ENCODE measurements at places on chromosomes 12 and 14. TPM values are rescaled to one million over a fixed set of nuclear protein-coding genes. Genes with fewer than 3 reads are reported as not detected.
A peak's percentile ranks its signal among the peaks of the same experiment; 100 is the strongest.

DNA sequence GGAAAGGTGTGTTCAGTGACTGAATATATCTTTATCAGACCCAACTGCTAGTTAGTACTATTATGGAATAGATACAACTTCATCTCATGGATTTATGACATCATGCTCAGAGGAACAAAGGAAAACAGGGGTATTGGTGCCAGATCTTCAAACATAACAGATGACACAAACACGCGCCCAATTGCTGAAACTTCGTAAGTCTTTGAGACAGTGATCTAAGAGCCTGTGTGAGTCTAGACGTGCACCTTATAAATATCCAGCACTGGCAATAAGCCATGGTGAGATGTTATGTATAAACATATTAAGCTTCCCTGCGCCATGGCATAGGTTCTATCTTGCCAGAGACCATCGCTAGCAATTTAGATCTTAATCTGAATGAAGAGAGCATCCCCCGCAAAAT is 42.2 kb upstream of the NR2C1 start:
- H3K27me3 ChIP-seq = no peaks in the 10 kb centered on the region
- no peaks in the 10 kb centered on the region for H3K36me3 ChIP-seq
- H3K27ac ChIP-seq = no peak overlapping the region
- H3K4me3 ChIP-seq = no peak overlapping the region

DNA sequence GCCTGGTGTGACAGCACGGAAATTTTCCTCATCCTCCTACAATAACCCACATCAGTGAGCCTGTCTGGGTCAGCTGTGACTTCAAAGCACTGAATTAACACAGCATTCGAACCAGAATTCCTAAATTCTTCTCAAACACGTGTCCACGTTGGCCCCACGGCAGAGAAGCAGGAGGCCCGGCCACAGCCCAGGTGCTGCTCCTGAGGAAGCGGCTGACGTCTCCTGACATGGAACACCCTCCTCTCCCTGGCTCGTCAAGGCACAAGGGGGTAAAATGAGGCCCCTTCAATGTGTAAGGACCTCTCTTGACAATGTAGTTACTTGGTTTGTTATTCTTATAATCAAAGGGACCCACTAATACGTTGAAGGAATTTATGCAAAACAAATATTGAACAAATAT is 156.3 kb upstream of the GSC start:
- no peaks in the 10 kb centered on the region for H3K27me3 ChIP-seq
- H3K36me3 ChIP-seq = no peaks in the 10 kb centered on the region
- H3K27ac ChIP-seq = no peak overlapping the region
- H3K4me1 ChIP-seq = no peaks in the 10 kb centered on the region
- no peak overlapping the region for H3K4me3 ChIP-seq

DNA sequence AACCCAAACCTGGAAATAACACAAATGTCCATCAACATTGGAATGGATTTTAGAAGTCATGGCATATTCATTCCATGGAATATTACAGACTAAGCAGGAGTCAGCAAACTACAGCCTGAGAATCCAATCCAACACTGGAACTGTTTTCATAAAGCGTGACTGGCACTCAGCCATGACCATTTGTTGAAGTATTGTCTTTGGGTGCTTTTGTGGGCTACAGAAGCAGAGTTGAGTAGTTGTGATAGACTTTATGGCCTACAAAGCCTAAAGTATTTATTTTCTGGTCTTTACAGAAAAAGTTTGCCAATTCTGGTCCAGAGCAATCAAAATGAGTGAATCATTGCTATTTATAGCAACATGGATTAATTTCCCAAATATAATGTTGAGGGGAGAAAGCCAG is 34.5 kb upstream of the FRS2 start:
- no peaks in the 10 kb centered on the region for H3K27me3 ChIP-seq
- no peaks in the 10 kb centered on the region for H3K36me3 ChIP-seq
- no peak overlapping the region for H3K4me3 ChIP-seq
- no peak for DNase-seq
- H3K4me1 ChIP-seq = no peaks in the 10 kb centered on the region

DNA sequence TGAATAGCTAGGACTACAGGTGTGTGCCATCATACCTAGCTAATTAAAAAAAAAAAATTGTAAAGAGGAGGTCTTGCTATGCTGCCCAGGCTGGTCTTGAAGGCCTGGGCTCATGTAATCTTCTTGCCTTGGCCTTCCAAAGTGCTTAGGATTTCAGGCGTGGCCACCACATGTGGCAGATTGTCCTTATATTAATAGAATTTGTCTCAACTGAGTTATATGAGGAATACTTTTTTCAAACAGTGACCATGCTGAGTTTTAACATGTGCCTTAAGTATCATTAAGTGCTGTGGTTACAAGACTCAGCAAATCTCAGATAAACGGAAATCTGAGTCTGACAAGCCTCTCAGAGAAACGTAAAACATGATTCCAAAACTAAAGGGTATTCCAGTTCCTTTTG is 83.2 kb upstream of the FERMT2 start:
- H3K4me3 ChIP-seq = no peak overlapping the region
- no peak for DNase-seq
- H3K36me3 ChIP-seq = peaks cover 5% of the 10 kb centered on the region
- H3K4me1 ChIP-seq = no peaks in the 10 kb centered on the region

DNA sequence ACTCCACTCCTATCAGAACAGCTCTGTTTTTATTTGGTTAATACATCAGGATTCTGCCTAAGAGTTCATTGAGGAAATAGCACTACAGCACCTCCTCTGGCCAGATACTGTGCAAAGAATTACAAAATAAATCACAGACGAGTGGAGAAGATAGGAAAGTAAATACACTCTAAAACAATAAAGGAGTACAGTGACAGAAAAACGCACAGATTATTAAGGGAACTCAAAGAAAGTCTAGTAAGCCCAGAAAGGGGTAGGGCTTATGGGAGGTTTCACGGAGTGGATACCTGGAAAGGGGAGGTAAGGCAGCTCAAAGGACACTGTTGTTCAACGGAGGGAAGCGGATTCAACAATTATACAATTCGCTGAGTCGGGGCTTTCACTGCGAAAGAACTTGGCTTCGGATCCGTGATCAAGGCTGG is 5.5 kb downstream of the OR10AD1 start:
- H3K27me3 ChIP-seq = no peaks in the 10 kb centered on the region
- peak overlapping the region; percentile 99 for H3K27ac ChIP-seq
- peaks cover 34% of the 10 kb centered on the region for H3K4me1 ChIP-seq
- peak; percentile 61 for DNase-seq
- peak overlapping the region; percentile 94 for H3K4me3 ChIP-seq
- H3K36me3 ChIP-seq = no peaks in the 10 kb centered on the region

- no peak for DNase-seq
- H3K27ac ChIP-seq = no peak overlapping the region
- no peak overlapping the region for H3K4me3 ChIP-seq
- no peaks in the 10 kb centered on the region for H3K4me1 ChIP-seq
- H3K27me3 ChIP-seq = no peaks in the 10 kb centered on the region
- H3K36me3 ChIP-seq = no peaks in the 10 kb centered on the region
Measured at GRCh38 chr14:96827290-96827689, 30.1 kb downstream of the VRK1 start.

DNA sequence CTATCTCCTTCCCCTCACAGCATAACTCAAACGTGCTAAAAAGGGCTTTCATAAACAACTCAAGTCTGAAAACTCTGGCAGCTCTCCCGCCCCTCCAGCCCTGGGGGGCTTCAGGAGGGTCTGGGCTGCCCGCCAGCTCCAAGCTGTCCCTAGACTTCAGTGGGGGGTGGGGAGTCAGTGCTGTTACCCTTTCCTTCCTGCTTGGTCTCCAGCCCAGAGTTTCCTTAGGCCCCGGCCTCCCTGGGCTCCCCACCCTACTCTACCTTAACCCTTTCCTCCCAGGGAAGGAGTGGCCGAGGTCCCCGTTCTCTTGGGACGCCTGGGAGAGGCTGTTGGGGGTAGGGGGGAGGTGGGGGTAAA is 530 bp upstream of the NYNRIN start:
- no peaks in the 10 kb centered on the region for H3K36me3 ChIP-seq
- H3K27me3 ChIP-seq = peaks cover 12% of the 10 kb centered on the region
- DNase-seq = no peak
- no peak overlapping the region for H3K4me3 ChIP-seq
- peaks cover 7% of the 10 kb centered on the region for H3K4me1 ChIP-seq

DNA sequence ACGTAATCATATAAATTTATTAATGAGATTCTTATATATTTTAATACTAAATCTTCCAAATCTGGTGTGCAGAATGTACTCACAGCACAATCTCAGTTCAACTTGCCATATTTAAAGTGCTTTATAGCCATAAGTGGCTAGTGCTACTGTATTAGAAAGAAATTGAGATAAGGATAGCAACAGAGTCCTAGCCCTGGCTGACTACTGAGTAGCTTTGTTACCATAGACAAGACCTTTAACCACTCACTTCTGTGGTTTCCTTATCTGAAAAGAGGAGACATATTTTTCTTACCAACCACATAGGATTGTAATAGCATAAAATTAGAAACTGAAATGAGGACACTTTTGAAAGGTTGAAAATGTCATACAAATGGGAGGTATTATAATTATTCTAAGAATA is 2.0 kb upstream of the CHURC1 start:
- H3K27me3 ChIP-seq = no peaks in the 10 kb centered on the region
- no peak overlapping the region for H3K27ac ChIP-seq
- no peak for DNase-seq
- H3K4me3 ChIP-seq = no peak overlapping the region

GRCh38 chr14:67999290-67999689 is 179.7 kb downstream of the RAD51B start:
- no peaks in the 10 kb centered on the region for H3K27me3 ChIP-seq
- DNase-seq = no peak
- no peaks in the 10 kb centered on the region for H3K36me3 ChIP-seq
- no peak overlapping the region for H3K4me3 ChIP-seq
- no peaks in the 10 kb centered on the region for H3K4me1 ChIP-seq
- no peak overlapping the region for H3K27ac ChIP-seq

GRCh38 chr14:93185349-93185720 is 218 bp downstream of the LYSET start:
- peak overlapping the region; percentile 93 for H3K4me3 ChIP-seq
- no peak for DNase-seq
- peak overlapping the region; percentile 98 for H3K27ac ChIP-seq
- H3K4me1 ChIP-seq = peaks cover 31% of the 10 kb centered on the region

- no peak for DNase-seq
- no peaks in the 10 kb centered on the region for H3K36me3 ChIP-seq
- H3K4me1 ChIP-seq = no peaks in the 10 kb centered on the region
- H3K27ac ChIP-seq = no peak overlapping the region
- H3K27me3 ChIP-seq = no peaks in the 10 kb centered on the region
- H3K4me3 ChIP-seq = no peak overlapping the region
Measured at GRCh38 chr12:73585136-73585535, 952.5 kb upstream of the ATXN7L3B start.

GRCh38 chr12:54082397-54082892 is 28.8 kb downstream of the HOXC4 start:
- no peaks in the 10 kb centered on the region for H3K36me3 ChIP-seq
- DNase-seq = peak; percentile 65
- H3K27me3 ChIP-seq = no peaks in the 10 kb centered on the region
- H3K4me3 ChIP-seq = peak overlapping the region; percentile 47
- H3K27ac ChIP-seq = no peak overlapping the region

- H3K4me3 ChIP-seq = no peak overlapping the region
- peaks cover 19% of the 10 kb centered on the region for H3K4me1 ChIP-seq
- DNase-seq = no peak
- peaks cover 18% of the 10 kb centered on the region for H3K36me3 ChIP-seq
- H3K27ac ChIP-seq = no peak overlapping the region
- H3K27me3 ChIP-seq = no peaks in the 10 kb centered on the region
Measured at GRCh38 chr12:103973909-103974308, 8.2 kb downstream of the TDG start.

DNA sequence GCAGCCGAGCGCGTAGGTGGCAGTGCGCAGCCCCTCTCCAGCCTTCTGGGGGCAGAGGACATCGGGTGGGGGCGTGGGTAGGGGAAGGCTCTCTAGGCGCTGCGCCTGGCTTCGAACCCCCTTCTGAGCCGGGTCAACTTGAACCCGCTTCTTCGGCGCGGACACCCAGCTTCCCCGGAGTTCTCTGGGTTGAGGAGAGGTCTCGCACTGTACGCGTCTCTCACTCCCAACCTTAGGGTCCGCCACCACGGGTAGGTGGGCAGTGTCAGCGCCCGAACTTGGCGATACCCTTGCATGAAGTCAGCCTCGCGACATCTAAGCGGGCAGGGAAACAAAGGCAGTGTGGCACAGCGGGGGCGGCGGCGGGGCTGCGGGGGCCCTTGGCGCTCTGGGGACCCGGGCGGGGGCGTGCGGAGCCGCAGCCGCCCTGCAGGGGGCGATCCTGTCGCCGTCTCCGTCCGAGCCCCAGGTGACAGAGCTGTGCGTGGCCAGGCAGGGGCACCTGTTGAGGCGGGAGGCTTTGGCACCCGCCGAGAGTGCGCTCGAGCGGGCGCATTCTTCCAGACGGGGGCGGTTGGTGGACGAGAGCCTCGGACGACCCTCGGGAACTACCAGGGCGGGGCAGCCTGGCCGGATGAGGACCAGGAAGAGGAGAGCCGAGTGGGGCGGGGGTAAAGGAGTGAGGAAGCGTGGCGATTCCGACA is 1.1 kb downstream of the GALNT16 start:
- no peak for DNase-seq
- H3K4me1 ChIP-seq = no peaks in the 10 kb centered on the region
- no peaks in the 10 kb centered on the region for H3K36me3 ChIP-seq
- H3K27ac ChIP-seq = no peak overlapping the region

- H3K4me1 ChIP-seq = no peaks in the 10 kb centered on the region
- H3K4me3 ChIP-seq = no peak overlapping the region
- peaks cover 33% of the 10 kb centered on the region for H3K36me3 ChIP-seq
- DNase-seq = no peak
- no peak overlapping the region for H3K27ac ChIP-seq
- no peaks in the 10 kb centered on the region for H3K27me3 ChIP-seq
Measured at GRCh38 chr14:63992858-63993257, 140.1 kb downstream of the SYNE2 start.

GRCh38 chr12:20450591-20451180 is 82.3 kb downstream of the PDE3A start:
- no peak overlapping the region for H3K27ac ChIP-seq
- H3K4me1 ChIP-seq = no peaks in the 10 kb centered on the region
- DNase-seq = no peak
- no peaks in the 10 kb centered on the region for H3K27me3 ChIP-seq
- H3K4me3 ChIP-seq = no peak overlapping the region

- no peak overlapping the region for H3K27ac ChIP-seq
- no peaks in the 10 kb centered on the region for H3K4me1 ChIP-seq
- H3K4me3 ChIP-seq = no peak overlapping the region
- no peak for DNase-seq
Measured at GRCh38 chr14:36768638-36769337, 107.1 kb downstream of the PAX9 start.

The IFNG-AS1 gene
- total RNA-seq = 1.6 TPM

The FAIM2 gene
- 0.44 TPM for total RNA-seq

The KLRF1 gene
- total RNA-seq = not detected

The TEX52 gene
- total RNA-seq = not detected

The PRIMA1 gene
- total RNA-seq = not detected

The ADGRD1 gene
- total RNA-seq = 1.1 TPM

The AQP2 gene
- not detected for total RNA-seq

The SPRYD4 gene
- total RNA-seq = 3.7 TPM

The MYO1H gene
- total RNA-seq = not detected

Measured in CD8-positive, alpha-beta memory T cell (primary cell).